ENCODE measurements at places on chromosomes 5 and 9.
A peak's percentile ranks its signal among the peaks of the same experiment; 100 is the strongest.

- no peak for DNase-seq
Measured at GRCh38 chr5:96229188-96229587, 203.9 kb downstream of the PCSK1 start.

GRCh38 chr5:175922192-175922885 lies 45.8 kb downstream of the THOC3 start:
- DNase-seq: peak; percentile 94

DNA sequence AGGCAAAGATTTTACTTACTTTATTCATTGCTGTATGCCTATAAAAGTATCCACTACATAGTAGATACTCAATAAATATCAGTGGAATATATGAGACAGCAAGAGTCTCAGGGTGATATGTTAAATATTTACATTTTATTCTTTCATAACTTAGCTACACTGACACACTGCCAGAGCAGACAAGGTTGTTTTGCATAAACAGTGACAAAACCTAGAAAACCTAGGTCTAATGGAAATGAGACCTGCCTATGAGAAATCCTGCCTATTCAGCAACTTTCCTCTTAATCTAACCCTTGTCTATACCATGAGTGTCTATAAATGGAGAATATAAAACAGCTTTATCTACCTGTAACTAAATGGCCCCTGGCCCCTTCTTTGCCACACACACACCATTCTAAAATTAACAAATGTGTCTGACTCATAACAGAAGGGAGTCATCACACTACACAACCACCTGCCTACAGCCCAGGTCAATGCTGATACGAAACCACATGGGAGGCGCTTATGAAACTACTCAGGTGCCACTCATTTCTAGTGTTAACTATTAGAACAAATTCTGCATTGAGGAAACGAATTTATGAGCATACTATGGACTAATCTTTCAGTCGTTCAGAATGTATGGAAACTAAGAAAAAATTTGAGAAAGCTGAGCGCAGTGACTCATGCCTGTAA lies 60.3 kb downstream of the UBAP2 start:
- peak; percentile 12 for DNase-seq

- no peak for DNase-seq
Measured at GRCh38 chr5:146967646-146968045, 89.1 kb upstream of the PPP2R2B start.

- peak; percentile 57 for DNase-seq
Measured at GRCh38 chr9:14993061-14993800, 83.0 kb upstream of the FREM1 start.

- DNase-seq: no peak
Measured at GRCh38 chr5:2166306-2166978, 283.7 kb upstream of the IRX4 start.

DNA sequence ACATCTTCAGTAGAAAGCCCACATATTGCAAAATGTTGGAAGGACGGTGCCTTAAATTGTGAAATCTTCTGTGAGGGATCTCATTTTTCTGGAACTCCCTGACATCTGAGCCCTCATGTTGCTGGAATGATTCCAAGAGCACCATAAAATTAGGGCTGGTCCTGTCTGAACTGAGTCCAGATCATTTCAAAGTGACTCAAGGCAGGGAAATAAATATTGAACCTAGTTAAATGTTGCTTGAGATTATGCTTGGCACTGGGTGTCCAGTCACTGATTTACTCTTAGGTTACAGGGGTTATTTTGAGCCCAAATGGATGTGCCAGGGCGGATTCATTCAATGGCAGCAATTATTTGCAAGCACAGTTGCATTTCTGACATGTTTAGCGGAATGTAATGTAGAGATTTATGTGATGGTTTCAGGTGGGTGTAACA lies 437.0 kb downstream of the PIK3R1 start:
- DNase-seq: peak; percentile 25

- DNase-seq: no peak
Measured at GRCh38 chr9:129126749-129127618, 15.8 kb downstream of the PTPA start.

DNA sequence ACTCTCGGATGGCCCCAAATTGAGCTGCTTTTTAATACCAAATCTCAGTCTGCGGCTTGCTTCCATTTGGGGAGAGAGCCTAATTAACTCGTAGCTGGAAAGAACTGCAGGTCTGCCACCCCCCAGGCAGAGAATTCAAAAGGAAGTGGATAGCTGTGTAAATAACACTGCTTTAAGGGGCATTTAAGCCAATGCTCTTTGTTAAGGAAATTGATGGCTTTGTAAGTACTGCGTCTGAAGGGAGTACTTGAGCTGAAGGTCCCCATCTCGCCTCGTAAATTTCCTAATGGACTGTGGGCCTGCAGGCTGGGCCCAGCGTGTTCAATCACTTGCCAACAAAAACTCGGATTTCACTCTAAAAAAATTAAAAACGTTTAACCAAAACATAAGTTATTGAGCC lies 132.7 kb downstream of the PAPPA start:
- no peak for DNase-seq

- DNase-seq: no peak
Measured at GRCh38 chr5:172490514-172491461, 36.5 kb upstream of the SH3PXD2B start.
